Activated T-cell treated with anti-CD3 and anti-CD28 coated beads for 48 hours (primary cell): ENCODE measurements at places on chromosomes 3 and 15.

DNA sequence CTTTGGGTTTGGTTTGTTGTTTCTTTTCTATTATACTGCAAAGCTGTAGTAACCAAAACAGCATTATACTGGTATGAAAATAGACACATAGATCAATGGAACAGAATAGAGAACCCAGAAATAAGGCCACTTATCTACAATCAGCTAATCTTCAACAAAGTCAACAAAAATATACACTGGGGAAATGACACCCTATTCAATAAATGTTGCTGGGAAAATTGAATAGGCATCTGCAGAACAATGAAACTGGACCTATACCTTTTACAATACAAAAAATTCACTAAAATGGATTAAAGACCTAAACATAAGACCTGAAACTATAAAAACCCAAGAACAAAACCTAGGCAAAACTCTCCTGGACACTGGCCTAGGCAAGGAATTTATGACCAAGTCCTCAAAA lies 52.9 kb downstream of the TLNRD1 start:
- no peak for DNase-seq

DNA sequence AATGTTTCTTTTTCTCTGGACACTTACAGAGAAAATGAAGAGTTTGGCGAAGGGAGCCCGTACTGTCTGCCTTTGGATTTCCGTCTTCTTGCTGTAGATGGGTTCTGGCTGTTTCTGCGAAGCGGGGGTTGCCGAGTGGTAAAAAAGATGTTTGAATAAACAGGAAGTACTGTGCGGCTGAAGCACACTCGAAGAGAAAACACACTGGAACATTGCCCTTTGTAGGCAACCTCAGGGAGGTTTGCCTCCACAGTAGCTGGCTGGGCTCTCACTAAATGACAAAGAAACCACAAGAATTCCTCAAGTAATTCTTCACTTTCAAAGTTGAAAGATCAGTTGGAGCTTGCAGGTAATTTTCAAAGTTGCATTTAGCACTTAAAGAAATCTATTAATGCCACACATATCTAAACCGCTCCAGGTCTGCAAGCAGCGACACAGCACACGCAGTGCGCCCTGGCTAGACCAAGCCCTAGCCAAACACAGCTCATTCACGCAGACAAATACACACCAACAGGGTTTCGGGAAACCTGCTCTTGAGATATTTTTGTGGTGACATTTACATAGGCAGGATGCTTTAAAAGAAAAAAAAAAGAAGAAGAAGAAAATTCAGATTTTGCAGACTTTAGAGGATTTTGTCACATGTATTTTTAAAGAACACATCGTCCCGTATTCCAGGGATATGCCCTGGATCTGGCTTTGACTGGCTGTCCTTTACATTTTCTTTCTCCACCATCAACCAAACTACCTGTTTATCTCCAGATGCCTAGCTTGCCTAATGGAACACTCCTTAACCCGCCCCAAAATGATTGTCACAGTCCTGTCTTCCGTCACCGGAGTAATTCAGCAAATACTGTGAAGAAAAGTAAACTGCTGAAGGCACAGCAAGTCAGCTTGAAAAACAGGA lies 452.8 kb downstream of the FOXP1 start:
- peak; percentile 41 for DNase-seq

GRCh38 chr3:145604851-145605250 lies 556.1 kb downstream of the PLOD2 start:
- DNase-seq, result no peak

GRCh38 chr3:12966847-12967605 lies 106.2 kb downstream of the IQSEC1 start:
- DNase-seq, result no peak

GRCh38 chr3:193229851-193230420 lies 11.1 kb upstream of the PLAAT1 start:
- DNase-seq, result no peak

- no peak for DNase-seq
Measured at GRCh38 chr3:23071758-23072157, 131.4 kb upstream of the UBE2E2 start.

GRCh38 chr3:136604961-136605360 lies 147.2 kb downstream of the STAG1 start:
- DNase-seq, result no peak

- DNase-seq, result no peak
Measured at GRCh38 chr3:194067949-194068362, 68.0 kb upstream of the HES1 start.
